IPS-NIHi11 (cell line): ENCODE measurements at places on chromosomes 1 and 21.

GRCh38 chr1:155504207-155504606, 58.4 kb downstream of the ASH1L start:
- peak; percentile 27 for DNase-seq

DNA sequence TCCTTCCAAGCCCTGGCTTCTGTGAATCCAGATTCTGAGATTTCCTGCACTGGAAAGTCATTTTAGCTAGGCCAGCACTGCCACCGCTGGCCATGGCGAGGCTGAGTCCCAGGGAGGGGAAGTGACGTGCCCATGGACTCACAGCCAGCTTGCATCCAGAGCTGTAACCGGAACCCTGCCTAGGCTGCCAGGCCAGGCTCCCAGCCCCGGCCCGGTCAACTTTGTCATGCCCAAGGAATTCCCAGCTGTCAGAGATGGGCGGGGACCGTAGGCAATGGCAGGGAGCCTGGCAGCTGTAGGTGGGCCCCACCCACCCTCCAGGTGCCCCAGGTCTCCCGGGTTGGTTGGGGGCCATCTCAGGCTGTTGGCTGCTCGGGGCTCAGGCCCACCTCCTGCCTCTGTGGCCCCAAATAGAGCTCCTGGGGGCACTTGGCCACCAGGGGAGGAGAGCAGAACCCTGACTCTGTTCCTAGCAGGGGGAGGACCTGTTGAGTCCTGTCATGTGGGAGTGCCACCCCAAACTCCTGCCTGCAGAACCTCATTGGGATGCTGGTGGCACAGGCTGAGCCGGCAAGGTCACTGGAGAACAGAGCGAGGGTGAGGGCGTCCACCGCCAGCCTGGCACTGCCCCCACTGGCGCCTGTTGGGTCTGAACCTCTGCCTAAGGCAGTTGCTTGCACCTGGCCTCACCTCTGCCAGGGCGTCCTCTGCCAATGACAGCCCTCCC, 57.8 kb downstream of the FOXO6 start:
- DNase-seq, result peak; percentile 73

DNA sequence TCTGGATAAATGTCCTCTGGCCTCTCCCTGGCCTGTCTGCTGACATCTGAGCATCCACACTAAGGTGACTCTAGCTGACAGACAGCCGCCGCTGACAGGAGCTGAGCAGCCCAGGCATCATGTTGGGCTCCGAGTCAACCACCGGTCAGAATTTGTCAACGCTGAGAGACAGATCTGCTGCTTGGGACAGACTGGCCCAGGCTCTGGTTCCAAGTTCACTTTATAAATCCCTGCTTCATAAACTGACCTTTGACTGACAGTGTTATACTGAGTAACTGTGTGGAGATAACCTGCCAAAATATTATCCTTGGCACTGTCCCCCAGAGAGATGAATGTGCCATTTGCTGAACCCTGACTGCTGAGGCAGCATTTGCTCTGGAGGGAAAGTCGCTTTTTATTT, 616.7 kb downstream of the NPHP4 start:
- no peak for DNase-seq

- DNase-seq, result no peak
Measured at GRCh38 chr1:198678901-198679329, 40.1 kb downstream of the PTPRC start.

- no peak for DNase-seq
Measured at GRCh38 chr1:214615109-214615508, 12.1 kb downstream of the CENPF start.

GRCh38 chr1:215786997-215787396, 219.9 kb downstream of the KCTD3 start:
- no peak for DNase-seq

GRCh38 chr1:201655243-201655642, 116.3 kb downstream of the NAV1 start:
- DNase-seq, result peak; percentile 70

DNA sequence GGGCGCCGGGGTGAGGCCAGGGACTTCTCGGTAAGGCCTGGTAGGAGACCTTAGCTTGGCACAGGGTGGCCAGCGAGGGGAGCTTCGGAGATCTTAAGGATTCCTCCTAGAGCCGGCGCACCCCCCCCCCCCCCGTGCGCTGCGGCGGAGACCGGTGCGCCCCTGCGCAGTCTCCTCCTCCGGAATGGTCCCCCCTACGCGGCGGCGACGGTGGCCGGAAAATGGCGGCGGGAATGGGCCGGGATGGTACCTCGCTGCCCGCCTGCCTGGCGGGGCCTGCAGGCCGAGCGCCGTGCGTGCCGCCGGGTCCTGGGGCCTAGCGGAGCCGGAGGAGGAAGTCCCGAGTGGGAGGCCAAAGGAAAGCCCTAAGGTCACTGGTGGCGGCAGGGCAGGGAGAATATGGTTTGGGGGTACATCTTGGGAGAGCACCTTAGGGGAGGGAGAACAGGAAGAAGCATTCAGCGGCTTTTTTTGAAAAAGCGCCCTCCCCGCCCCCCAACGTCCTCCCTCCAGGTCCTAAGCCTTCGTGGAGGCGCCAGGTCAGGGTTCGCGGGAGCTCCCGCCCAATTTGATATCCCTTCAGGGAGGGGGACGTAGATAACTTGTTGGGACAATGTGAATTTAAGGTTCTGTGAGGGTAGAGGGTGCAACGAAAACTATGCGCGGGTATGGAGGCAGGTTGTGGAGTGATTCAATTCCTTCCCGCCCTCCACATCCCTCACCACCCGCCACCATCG, 429 bp downstream of the SRRM1 start:
- peak; percentile 68 for DNase-seq

DNA sequence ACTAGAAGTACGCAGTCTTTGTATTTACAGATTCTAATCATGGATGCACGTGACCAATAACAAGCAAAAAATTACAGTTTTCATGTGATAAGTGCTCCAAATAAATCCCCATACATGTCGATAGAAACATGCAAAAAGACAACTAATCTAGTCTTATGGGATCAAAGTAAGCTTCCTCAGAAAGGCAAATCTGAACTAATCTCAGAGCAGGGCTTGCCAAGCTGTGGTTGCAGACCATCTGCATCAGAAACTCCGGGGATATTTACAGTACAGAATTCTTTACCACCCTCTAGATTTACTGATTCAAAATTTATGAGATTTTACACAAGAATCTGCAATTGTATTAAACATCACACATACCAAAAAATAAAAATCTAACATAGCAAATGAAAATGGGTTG, 1435.5 kb downstream of the MRPL39 start:
- DNase-seq, result no peak

GRCh38 chr1:167401260-167401873, 117.0 kb downstream of the CD247 start:
- DNase-seq, result peak; percentile 68

- no peak for DNase-seq
Measured at GRCh38 chr1:60547821-60548220, 474.3 kb upstream of the C1orf87 start.

- DNase-seq, result peak; percentile 59
Measured at GRCh38 chr1:16072616-16073484, 601 bp downstream of the FAM131C start.

- no peak for DNase-seq
Measured at GRCh38 chr1:206713070-206713469, 28.4 kb downstream of the MAPKAPK2 start.

DNA sequence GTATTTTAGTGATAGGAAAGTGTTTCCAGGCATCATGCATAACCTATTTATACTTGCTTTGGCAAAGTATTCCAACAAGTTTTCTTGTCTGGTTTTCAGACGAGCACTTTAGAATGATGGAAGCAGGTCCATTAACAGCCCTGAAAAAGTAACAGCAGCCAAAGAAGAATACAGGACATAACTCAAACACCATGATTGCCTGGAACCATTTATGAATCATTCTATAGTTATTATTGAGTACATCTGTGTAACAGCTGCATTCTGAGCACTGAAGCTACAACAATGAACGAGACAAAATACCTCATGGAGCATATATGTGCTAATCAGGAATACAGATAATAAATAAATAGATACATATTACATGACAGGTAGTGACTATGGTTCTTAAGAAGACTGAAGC, 12.6 kb downstream of the IL10RB start:
- no peak for DNase-seq

DNA sequence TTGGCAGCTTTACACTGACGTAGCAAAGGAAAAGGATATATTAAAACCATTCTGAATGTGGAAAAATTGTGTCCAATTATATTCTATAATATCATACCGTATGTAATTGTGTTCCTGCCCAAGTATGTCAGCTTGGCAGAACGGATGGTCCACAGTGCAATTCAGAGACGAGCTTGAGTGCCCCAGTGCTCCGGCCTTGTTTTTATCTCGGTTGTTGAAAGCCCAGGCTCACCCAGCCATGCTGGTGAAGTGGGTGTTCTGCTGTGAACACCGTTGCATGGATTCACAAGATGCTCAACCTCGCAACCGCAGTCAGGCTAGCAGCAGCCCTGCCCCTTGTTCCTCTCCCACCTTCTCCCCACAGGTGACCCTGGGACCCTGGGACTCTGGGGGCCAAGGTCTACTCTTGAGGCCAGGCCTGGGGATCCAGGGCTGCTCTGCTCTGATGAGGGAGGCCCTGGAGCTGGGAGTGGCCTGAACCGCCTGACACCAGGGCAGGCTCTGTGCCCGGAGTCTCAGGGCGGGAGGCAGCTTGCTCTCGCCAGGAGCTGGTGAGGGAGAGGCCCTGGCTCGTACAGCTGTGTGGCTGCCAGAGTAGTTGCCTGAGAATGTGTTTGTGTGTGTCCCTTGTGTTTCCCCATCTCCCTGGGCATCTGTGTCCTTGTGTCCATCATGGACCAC, 11.2 kb downstream of the PTPRF start:
- no peak for DNase-seq

DNA sequence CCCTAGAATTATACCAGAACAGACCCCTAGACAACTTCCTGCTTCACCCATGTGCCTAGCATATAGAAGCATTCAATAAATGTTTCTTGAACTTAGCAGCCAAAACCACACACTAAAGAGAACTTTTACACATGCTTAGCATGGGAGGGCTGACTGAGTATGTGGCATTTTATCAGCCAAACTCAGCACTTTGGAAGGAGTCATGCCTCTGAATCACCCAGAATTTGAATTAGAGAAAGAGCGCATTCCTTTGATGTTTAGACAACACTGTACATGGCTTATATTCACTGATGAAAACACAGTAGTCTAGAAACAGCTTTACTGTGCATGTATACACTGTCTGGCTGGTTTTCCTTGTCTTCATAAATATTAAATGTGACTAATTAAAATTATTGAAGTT, 26.1 kb downstream of the SPAG17 start:
- DNase-seq, result no peak
